SJCRH30 (cell line): ENCODE measurements at places on chromosomes 2 and 18. TPM values are rescaled to one million over a fixed set of nuclear protein-coding genes. Genes with fewer than 3 reads are reported as not detected.

The BUB1 gene
- total RNA-seq: 107 and 118 TPM in 2 replicates

The APLF gene
- 4.6 TPM in 2 replicates for total RNA-seq

The BMP10 gene
- total RNA-seq: 0.08 TPM in 1 of 2 replicates, not detected in the other

The MAPK4 gene
- total RNA-seq: not detected in 2 replicates

The CASP8 gene
- total RNA-seq: 11.6 and 14.4 TPM in 2 replicates

The MAP2 gene
- total RNA-seq: 59.3 and 63.3 TPM in 2 replicates

The COL3A1 gene
- total RNA-seq: 19.2 and 19.3 TPM in 2 replicates

The DLGAP1 gene
- total RNA-seq: 0.99 and 2.8 TPM in 2 replicates

- DNase-seq: no peak
- H3K27ac ChIP-seq: no peak overlapping the region
- no peaks in the 10 kb centered on the region for H3K36me3 ChIP-seq
- peaks cover 13% of the 10 kb centered on the region for H3K27me3 ChIP-seq
These were observed 2.6 kb upstream of the ASXL3 start for GRCh38 chr18:33575451-33575850.

DNA sequence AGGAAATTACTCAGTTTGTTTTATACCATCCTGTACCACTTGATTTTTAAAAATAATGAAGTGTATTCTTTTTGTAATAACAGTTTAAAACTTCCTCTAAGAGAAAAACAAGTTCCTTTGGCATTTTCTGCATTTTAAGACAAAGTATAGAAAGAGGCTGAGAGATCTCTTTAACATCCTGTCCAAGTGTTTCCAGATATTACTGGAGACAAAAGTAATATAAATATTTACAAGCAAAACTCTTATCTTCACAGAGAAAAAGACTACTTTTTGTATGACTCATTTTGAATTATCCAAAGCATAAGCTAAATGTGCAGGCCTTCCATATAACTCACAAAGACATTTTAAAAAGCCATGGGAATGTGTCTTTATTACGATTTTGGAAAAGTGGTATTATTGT lies 221.1 kb downstream of the RDH14 start:
- no peaks in the 10 kb centered on the region for H3K4me1 ChIP-seq
- no peak for DNase-seq
- no peak overlapping the region for H3K27ac ChIP-seq
- H3K4me3 ChIP-seq: no peak overlapping the region

- H3K4me1 ChIP-seq: peaks cover 8% of the 10 kb centered on the region
- no peak overlapping the region for H3K4me3 ChIP-seq
- no peak overlapping the region for H3K27ac ChIP-seq
- DNase-seq: peak; percentile 34
These were observed 10.6 kb downstream of the DNAJB2 start for GRCh38 chr2:219289537-219290361.

- H3K4me1 ChIP-seq: no peaks in the 10 kb centered on the region
- H3K4me3 ChIP-seq: no peak overlapping the region
- peaks cover 24% of the 10 kb centered on the region for H3K36me3 ChIP-seq
- no peak overlapping the region for H3K27ac ChIP-seq
These were observed 164.2 kb downstream of the MGAT5 start for GRCh38 chr2:134417968-134418582.

DNA sequence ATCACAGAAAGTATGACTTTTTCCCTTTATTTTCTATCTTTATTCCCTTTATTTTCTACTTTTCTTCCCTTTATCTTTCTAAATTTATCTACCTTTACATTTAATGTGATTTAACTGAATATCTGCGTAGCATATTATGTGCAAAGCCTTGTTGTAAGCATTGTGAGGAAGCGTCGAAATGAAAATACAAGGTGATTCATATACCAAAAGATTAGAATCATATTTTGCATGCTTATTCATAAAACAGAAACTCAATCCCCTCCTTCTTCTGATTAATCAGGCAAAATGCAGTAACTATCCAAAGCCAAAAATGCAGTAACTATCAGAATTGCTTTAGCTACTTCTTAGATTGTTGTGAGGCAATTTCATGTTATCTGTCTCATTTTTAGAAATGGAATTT lies 393.0 kb downstream of the CDH19 start:
- no peak overlapping the region for H3K4me3 ChIP-seq
- H3K4me1 ChIP-seq: no peaks in the 10 kb centered on the region
- no peak for DNase-seq
- no peaks in the 10 kb centered on the region for H3K36me3 ChIP-seq
- no peaks in the 10 kb centered on the region for H3K27me3 ChIP-seq

DNA sequence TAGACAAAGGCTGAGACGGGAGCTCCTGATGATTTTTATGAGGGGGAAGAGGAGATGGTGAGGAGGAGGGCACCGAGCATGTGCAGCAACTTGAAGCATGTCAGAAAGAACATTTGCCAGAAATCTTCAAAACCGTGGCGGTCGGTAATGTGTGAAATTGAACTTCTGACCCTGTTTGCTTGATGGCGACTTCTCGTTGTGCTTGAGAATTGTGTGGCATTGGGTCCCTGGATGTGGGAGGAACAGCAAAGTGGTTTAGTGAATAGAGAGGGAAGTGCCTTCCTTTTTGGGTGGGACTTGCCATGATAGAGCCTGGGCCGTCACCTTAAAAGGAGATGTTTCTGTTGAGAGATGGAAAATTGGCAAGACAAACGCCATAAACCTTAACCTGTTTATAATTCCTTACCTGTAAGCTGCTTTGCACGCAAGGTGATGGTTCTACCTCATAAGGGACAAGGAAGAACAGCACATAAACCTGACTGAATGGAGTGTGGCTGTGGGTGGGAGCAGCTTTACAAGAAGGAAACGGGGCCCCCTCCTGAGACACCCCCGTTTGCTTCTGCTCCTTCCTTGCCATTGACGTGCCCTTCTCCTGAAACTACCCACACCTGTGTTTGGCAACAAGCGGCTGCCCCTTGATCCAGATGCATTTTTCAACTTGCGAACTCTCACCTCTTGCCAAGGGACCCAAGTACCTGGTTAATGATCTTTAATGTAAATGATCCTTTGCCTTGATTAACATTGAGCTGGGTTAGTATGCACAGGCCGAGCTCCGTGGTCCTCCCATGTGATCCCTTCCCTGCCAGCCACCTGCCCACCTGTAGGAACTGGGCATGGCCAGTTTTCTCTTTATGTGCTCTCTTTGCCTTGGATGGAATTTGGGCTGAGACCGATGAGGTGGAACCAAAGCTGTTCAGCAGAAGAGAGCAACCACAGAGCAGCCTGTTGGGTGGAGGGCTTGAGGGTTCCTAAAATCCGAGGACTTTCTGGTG lies 153.2 kb downstream of the NEDD4L start:
- no peaks in the 10 kb centered on the region for H3K27me3 ChIP-seq
- H3K27ac ChIP-seq: peak overlapping the region; percentile 59
- no peak overlapping the region; the same call in 1 of the 2 replicates for H3K4me3 ChIP-seq

DNA sequence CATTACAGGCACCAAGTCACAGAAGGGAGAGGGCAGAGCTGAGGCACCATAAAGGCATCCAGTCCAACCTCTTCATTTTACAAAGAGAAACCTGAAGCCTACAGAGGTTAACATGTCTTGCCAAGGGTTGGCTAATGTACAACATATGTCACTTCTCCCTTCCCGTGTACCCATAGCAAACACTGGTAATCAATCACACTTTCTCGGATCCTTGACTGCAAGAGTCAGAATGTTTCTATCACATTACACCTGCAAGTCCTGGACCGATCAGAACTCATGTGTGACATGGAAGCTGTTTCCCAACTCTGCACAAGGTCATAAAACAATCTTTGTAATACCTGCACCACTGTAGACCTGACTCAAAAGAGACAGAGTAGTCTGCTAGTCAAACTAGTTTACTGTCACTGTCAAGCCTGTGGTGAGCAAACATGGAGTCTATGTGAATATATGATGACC lies 6.0 kb downstream of the ANKRD44 start:
- H3K27me3 ChIP-seq: peaks cover 8% of the 10 kb centered on the region
- DNase-seq: no peak
- no peak overlapping the region for H3K4me3 ChIP-seq

DNA sequence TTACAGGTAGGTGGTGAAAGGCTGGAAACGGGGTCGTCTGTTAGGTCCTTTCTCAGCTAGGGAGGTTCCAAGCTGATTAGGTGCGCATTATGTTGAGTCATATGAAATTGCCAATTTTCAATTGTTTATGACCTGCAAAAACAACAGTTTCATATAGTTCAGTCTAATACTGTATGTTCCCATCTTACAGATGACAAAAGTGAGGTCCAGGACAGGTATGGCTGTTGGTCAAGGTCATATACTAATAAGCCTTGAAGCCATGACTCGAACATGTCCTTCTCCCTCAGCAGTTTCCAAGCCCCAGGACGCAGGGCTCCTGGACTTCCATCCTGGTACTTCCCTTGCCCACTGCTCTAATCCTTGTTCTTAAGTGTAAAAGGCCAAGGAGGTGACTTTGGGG lies 81.7 kb upstream of the MCFD2 start:
- H3K27me3 ChIP-seq: no peaks in the 10 kb centered on the region
- peaks cover 4% of the 10 kb centered on the region for H3K4me1 ChIP-seq
- H3K27ac ChIP-seq: no peak overlapping the region
- H3K4me3 ChIP-seq: no peak overlapping the region
- DNase-seq: no peak

GRCh38 chr18:6613581-6613980 lies 115.9 kb upstream of the ARHGAP28 start:
- no peaks in the 10 kb centered on the region for H3K27me3 ChIP-seq
- no peak overlapping the region for H3K4me3 ChIP-seq
- no peak overlapping the region for H3K27ac ChIP-seq
- DNase-seq: no peak

GRCh38 chr2:128596396-128597120 lies 277.9 kb upstream of the HS6ST1 start:
- no peak overlapping the region; the same call in 1 of the 2 replicates for H3K27ac ChIP-seq
- peaks cover 32% of the 10 kb centered on the region for H3K4me1 ChIP-seq
- DNase-seq: no peak
- H3K36me3 ChIP-seq: no peaks in the 10 kb centered on the region
- no peaks in the 10 kb centered on the region for H3K27me3 ChIP-seq

GRCh38 chr18:24935896-24936295 lies 416.1 kb downstream of the ZNF521 start:
- no peaks in the 10 kb centered on the region for H3K27me3 ChIP-seq
- DNase-seq: peak; percentile 32
- peak overlapping the region; percentile 57 for H3K27ac ChIP-seq

DNA sequence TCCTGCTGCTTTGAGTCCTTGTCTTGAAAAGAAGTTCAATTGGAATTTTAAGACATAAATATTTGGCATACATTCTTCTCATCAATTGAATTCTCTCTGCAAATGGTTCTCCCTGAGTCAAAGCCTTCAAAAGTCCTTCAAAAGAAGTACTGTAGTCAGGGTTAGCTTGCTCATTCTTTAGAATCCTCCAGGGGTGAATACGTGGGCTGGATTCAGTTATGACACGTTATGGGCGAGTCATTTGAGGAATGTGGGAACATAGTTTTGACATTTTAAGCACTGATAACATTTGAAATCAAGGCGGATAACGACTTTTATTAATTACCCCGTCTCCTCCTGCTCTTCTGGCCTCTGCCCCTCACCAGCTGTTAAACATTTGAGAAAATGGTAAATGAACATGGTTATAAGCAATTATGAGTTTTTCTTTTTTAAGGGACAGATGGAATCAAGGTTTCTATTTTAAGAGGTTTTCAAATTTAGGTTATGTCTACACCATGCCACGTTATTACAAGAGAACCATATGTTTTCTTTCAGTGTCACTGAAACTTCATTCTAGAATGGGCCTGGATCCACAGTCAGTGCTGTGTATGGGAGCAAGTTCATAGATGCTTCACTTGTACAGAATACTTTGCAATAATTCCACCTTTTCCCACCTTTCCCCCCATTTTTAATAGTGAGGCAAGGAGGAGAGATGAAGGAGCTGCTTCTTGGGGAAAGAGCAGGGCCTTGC lies 273.1 kb downstream of the TSN start:
- DNase-seq: no peak
- H3K27me3 ChIP-seq: no peaks in the 10 kb centered on the region; the same call in 1 of the 2 replicates
- H3K36me3 ChIP-seq: no peaks in the 10 kb centered on the region
- H3K4me1 ChIP-seq: no peaks in the 10 kb centered on the region
- H3K4me3 ChIP-seq: no peak overlapping the region

GRCh38 chr2:215104226-215104625 lies 34.2 kb downstream of the ABCA12 start:
- no peak for DNase-seq
- no peaks in the 10 kb centered on the region for H3K36me3 ChIP-seq
- H3K27ac ChIP-seq: no peak overlapping the region
- H3K27me3 ChIP-seq: no peaks in the 10 kb centered on the region
- H3K4me1 ChIP-seq: no peaks in the 10 kb centered on the region

GRCh38 chr2:24702800-24703199 lies 90.4 kb downstream of the PTRHD1 start:
- H3K27ac ChIP-seq: no peak overlapping the region
- no peak overlapping the region for H3K4me3 ChIP-seq
- peaks cover 62% of the 10 kb centered on the region for H3K36me3 ChIP-seq
- H3K27me3 ChIP-seq: no peaks in the 10 kb centered on the region
